ENCODE measurements at places on chromosomes 13 and 19. TPM values are rescaled to one million over a fixed set of nuclear protein-coding genes. Genes with fewer than 3 reads are reported as not detected.

TNFSF9 gene
- total RNA-seq, result 2.2 TPM

NRTN gene
- total RNA-seq, result 0.54 TPM

SPART gene
- 41.5 TPM for total RNA-seq

APOC4 gene
- not detected for total RNA-seq

SSC5D gene
- total RNA-seq, result 0.27 TPM

- DNase-seq, result no peak
Observed at GRCh38 chr13:71979616-71980015, 112.6 kb upstream of the DACH1 start.

DNA sequence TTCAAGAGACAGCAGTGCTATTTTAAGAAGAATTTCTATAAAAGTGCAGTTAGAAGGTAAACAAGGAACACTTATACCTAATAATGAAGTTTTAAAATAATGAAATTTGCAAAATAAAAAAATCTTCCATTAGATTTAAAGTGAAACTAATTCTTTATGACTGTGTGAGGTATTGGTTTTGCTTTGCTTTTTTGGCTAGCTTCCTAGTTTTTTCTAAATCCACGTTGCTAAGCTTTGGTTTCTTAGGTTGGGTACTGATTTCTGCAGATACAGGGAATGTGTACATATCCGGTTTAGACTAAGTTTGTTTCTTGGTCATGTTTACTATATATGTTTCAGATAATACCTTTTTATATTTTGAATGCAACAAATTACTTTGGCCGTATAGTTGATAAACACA, 59.8 kb downstream of the SLC7A9 start:
- DNase-seq, result no peak

DNA sequence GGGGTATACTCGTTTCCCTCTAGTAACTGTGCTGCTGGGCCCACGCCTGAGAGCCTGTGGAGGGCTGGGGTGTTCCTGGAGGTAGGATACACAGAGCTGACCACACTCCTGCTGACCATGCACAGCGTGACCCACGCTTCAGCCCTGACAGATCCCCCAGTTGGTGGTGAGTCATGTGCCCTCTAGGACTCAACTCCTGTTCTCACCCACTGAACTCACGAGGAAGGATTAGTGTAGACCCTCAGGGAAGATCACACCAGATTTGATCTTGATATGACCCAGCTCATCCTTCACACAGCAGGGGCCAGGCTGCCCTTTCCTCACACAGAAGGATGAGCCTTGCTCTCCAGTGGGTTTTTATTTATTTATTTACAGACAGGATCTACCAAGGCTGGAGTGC, 13.3 kb upstream of the ACP7 start:
- DNase-seq, result no peak

- DNase-seq, result no peak
Observed at GRCh38 chr19:49894011-49894664, 2.5 kb downstream of the IL4I1 start.

- no peak for DNase-seq
Observed at GRCh38 chr13:93899981-93900380, 579.5 kb downstream of the DCT start.

GRCh38 chr13:44046428-44046827, 166.7 kb downstream of the LACC1 start:
- DNase-seq, result no peak

DNA sequence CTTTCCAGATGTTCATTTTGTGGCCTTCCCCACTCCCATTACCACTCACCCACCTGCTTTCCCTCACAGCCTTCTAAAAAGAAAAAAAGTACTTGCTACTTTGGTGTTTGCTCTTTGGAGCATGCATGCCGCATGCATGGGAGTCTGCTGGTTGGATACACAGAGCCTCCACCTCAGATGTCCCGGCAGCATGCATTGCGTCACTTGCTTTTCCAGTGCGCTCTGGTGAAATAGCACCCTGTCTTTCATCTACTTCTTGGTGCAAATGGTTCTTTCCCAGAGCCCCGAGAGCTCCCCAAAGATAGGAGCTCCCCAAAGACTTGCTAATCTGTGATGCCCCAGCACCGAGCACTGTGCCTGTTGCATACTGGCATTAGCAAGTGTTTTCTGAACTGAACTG, 333.2 kb upstream of the ZNF507 start:
- DNase-seq, result no peak

DNA sequence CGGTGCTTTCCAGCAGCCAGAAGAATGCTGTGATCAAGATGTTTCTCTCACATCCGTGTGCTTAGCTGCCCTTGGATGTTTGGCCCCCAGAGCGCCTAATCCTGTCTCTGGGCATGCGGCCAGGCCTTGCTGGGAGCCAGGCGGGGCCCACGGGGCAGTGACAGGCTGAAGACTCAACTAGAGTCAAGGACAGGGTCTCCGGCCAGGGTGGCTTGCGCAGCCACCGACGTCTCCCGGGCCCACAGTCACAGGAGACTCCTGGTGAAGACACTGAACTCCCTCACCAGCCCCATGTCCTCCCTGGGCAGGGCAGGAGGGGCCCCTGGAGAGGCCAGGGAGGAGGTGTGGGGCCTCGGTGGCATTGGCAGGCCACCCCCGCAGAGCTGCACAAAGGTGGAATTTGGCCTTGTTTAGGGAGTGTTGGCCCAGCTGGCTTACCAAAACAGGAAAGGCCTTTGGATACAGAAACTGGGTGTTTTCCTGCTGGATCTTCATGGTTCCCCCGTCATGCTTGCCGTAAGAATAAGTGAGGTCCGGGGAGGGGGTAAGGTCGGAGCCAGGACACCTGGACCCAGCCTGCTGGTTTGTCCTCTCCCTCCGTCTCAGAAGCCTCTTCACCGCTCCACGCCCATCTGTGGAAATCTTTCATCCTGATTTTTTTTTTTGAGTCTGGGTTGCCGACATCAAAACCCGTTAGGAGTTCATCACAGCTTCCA, 10.0 kb upstream of the NDUFS7 start:
- DNase-seq, result no peak

Data from hematopoietic multipotent progenitor cell (in vitro differentiated cells).